Naive thymus-derived CD4-positive, alpha-beta T cell (primary cell): ENCODE measurements at places on chromosomes 5 and 9. TPM values are rescaled to one million over a fixed set of nuclear protein-coding genes. Genes with fewer than 3 reads are reported as not detected.

DNA sequence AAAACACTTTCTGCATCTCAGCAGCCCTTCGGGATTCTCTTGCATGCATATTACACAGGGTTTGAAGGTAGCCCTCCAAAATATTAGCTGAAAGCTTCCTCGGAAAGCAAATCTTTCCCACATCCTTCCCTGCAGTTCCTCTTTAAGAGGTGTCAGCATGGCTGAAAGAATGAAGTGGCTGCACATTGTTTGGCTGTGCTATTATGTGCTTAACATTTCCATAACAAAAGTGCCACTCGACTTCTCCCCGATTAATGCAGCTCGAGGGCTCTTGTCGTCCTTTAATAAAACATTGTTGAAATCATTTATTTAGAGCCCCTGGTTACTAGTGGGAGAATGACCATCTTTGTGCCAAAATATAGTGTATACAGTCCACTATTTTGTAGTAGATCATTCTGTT, 6.5 kb downstream of the GAS1 start:
- no peak for DNase-seq

- no peak for DNase-seq
Observed at GRCh38 chr5:84831701-84832100, 447.0 kb upstream of the EDIL3 start.

The C9orf43 gene
- total RNA-seq = 0.45 TPM

DNA sequence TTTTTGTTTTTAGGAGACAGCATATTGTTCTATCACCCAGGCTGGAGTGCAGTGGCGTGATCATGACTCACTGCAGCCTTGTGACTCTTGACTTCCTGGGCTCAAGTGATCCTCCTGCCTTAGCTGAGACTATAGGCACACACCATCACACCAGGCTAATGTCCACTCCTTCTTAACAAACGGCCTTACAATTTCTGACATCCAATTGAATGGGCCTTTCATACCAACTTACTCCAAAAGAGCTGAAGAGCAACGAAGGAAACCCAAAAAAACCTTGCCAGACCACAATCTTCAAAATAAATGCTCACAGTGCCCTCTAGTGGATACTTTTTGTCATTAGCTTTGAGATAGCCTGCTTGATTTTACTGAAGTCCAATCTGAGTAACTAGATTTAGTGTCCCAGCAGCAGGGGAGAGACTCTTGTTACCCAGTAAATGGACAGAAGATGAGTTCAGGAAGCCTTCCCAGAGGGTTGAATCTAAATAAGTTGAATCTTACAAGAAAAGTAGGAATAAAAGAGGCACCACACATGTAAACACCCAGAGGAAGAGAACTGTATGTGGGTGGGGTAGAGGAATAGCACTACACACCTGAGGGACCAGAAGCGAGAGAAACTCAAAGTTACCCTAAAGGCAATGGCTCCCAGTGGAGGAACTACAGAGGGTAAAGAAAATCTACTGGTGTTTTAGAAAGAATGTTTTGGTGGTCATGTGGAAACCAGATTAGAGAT, 9.3 kb downstream of the ZNF622 start:
- DNase-seq = no peak

The ZNF483 gene
- 37.1 TPM for total RNA-seq

The SLC36A3 gene
- not detected in 2 replicates for total RNA-seq

The CCL19 gene
- total RNA-seq = not detected

DNA sequence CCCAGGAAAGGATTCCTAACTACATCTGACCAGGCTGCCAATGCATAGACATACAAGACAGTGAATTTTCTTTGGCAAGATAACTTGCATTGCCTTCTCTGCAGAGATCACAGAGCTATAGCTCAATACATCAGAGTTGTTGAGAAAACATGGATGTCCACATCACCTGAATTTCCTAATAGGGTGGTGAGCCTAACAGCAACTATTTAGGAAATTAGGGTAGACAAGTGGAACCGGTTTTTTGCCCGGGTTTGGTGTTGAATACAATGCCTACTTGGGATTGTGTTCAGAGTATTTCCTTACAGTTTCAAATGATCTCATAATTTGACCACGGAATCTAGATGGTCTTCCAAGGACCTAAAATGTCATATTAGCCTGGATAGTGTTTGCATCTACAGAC, 262.7 kb downstream of the KIF4B start:
- DNase-seq = no peak

The CENPK gene
- total RNA-seq = 7.2 TPM

DNA sequence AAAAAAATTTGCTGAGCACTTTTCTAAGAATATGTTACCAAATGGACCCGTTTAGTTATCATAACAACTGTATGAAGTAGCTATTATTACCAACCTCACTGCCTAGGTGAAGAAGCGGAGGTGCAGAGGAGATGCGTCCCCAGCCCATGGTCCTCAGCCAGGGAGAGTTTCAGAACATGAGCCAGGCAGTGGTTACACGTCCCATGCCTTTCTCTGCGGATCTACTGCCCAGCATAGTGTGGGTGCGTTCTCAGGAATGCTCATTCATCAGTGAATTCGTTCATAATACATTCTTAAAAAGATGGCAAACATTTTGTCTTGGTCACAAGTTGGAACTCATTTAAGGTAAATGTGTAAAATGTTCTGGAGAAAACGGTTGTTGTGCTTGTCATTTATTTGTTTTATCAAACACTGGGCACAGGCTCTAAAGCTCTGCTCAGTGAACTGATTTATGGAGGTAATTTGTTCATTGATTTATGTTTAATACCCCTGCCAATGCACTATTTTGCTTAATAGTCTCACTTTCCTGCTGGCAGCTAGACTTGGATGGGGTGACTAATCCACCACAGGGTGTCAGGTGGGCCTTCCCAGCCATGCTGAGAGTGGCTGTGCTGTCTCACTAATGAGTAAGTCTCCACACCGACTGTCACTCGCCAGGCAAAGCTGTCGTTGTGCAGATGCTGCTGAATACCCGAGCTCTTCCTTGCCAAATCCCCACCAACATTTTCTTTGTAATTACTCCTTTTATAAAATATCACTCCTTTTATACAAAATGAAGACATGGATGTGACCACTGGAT, 248.8 kb downstream of the TENT4A start:
- DNase-seq = no peak

- DNase-seq = no peak
Observed at GRCh38 chr9:81071108-81071507, 618.2 kb downstream of the TLE1 start.

DNA sequence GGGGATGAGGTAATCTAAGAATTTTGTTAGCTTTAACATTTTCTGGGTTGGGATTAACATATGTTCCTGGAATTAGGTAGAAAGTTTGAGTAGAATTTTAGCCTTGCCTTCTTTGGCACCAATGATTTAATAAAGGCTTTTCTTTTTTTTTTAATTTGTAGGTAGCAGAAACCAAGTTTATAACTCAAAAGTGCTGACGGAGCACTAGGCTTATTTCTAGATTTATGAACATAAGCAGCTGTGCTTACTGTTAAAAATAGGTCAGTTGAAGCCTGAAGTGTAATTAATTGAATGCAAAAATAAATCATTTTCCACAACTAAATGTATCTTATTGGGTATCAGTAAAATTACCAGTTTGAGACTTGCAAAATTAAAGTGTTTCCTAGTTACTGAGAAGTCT, 62.4 kb downstream of the TAF11L14 start:
- DNase-seq = no peak

The INSL4 gene
- not detected for total RNA-seq

- no peak for DNase-seq
Observed at GRCh38 chr9:16136451-16136850, 583.6 kb downstream of the CCDC171 start.
